Activated T-helper 1 cell treated with anti-CD3 and anti-CD28 coated beads, Interleukin-12 subunit alpha, Interleukin-12 subunit beta, Interleukin-2, Interleukin-4 antibody, amounts not matched to agents 30 ng/mL and 10 ng/mL and 1 ng/mL, durations not matched to agents 14 hours and 24 hours and 36 hours (primary cell): ENCODE measurements at places on chromosomes 6 and 20. TPM values are rescaled to one million over a fixed set of nuclear protein-coding genes. Genes with fewer than 3 reads are reported as not detected.

DNA sequence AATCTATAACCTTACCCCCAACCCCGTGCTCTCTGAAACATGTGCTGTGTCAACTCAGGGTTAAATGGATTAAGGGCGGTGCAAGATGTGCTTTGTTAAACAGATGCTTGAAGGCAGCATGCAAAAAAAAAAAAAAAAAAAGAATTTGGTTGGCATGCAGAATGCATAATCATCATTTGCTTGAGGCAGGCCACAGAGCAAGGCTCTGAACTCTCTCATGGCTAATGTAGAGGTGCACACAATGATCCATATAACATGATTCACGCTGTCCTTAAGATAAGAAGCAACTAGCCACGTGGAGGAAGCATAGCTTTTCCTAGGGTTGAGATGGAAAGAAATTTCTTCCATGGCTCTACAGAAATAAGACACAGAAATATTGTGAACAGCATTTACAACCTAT is 27.6 kb upstream of the RPN2 start:
- DNase-seq: no peak

- DNase-seq: no peak
Observed at GRCh38 chr6:11848852-11849731, 70.5 kb upstream of the ADTRP start.

- DNase-seq: no peak
Observed at GRCh38 chr6:25458485-25458884, 179.3 kb downstream of the CARMIL1 start.

GRCh38 chr6:44237813-44238433 is 9.0 kb upstream of the HSP90AB1 start:
- peak; percentile 79 for DNase-seq

DNA sequence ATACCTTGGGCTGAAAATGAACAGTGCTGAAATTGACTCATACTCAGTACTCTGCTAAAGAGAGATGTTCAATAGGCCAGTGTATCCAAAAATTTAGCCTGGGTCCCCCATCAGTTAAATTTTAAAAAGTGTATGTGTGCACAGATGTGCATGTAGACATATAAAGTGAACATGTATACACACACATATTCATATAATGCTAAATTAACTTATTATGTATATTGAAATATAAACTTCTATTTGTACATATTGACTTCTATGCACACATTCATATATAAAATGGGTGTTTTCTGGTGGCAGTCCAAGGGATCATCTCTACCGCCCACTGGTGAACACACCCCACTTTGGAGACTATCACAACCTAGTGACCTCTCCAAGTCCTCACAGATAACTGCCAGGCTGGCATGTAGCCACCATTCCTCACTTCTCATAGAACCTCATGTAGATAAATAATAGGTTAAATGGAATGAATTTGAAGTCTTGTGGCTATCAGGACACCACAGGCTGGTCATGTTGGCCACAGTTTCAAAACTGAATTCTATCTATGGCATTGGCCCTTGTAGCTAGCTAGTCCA is 8.8 kb downstream of the SLC22A16 start:
- DNase-seq: no peak

The ME1 gene
- total RNA-seq: not detected in 2 replicates

- no peak for DNase-seq
Observed at GRCh38 chr20:48007351-48007750, 222.1 kb upstream of the SULF2 start.

DNA sequence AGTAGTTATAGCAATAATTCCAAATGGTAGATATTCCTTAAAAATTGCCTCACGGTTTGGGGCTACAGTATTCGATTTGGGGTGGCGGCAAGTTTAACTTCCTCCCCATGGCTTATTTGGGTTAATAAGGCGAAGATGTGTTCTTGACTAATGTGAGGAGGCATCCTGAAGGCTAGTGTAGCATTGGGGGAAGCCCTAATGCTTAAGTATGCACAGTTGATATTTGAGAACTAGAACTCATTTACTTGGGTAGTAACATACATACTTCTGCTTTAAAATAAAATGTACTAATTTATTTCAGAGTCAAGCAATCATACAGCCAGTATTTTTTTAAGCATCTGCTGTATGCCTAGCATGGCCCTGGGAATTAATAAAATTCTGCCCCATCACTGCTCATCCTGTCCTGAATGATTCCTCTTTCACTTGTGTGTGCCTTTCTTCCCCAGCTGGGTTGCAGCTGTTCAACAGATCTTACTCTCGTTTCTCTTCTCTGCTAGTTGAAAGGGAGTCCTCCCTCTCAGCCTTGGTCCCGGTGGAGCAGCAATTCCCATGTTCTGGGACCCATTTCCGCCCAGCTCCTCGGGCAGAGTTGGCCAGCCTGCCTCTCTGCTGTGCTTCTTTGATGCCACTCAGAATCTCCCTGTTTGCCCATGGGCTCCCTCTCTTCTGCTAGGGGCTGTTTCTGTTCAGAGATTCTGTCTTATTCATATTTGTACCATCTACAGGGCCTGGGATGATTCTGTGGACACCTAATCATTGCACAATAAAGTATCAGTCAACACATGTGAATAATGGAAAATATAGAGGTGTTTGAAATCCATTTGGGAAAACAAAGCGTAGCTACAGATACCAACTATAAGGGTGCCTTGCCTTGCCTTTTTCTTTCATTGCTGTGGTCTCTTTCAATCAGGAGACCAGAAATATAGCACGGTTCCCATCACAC is 104.8 kb downstream of the ARID1B start:
- DNase-seq: no peak

The SIRPB1 gene
- total RNA-seq: 1.6 and 3.3 TPM in 2 replicates

The PNLDC1 gene
- total RNA-seq: 0.56 and 0.78 TPM in 2 replicates

- peak; percentile 32 for DNase-seq
Observed at GRCh38 chr6:93419304-93420162, at the start of gene EPHA7. EPHA7 (minus strand) TSS chr6:93419559; CDS start chr6:93419341, 218 bp downstream.

The CLPSL2 gene
- not detected in 2 replicates for total RNA-seq

The LPIN3 gene
- 1.1 and 1.4 TPM in 2 replicates for total RNA-seq

DNA sequence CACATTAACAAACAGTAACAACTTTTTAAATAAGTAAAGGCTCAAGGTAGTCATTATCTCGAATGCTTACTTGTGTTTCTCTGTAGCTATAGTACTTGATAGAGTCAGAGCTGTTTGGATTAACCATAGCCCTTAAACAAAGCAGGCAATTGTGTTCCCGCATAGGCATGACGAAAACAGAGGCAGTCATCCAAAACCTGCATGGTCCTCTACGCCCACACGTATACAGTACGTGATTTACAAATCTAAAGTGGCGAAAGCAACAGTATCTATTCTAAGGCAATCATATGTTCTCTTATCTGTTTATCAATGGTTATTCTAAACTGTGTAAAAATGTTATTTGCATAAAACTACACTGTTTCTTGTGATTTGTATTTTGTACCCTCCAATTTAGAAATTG is 31.8 kb downstream of the HFE start:
- no peak for DNase-seq

DNA sequence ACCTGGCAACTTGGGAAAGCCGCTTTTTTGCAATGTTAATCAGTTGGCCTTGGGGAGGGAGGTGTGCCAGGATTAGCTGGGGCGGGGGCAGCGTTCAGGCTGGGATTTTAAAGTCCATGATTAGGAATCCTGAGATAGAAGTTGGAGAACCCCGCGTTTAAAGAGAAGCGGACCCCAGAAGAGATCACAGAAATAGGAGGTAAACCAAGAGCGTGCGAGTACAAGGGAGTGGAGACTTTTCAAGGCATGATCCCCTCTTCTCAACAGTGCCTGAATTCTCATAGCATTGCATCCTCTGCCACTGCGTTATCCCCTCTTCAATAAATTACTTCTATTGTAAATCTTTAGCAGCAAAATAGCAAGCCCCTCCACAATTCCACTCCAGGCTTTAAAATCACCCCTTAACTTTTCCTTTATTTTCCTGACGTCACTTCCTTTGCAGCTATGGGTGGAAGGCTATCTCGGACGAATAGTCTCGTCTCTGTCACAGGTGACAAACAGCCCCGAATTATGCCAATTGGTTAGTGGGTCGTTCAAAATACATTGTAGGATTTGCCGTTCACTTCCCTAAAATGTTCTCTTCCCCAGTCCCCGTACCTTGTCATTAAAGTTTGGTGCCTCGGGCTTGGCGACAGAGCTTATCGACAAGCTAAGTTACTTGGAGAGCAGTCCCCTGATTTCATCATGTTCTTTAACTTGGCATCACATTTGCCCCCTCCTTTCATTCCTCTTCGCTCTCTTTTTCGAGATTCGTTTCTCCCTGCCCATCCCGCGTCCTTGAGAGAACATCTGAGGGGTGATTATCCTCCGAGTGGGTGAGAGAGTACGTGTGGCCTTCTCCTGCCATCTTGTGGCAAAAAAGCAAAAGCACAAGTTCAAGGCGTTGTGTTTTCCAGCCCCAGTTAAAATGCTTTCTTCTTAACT is 17.1 kb downstream of the OR2B2 start:
- peak; percentile 59 for DNase-seq

GRCh38 chr6:142773859-142774648 is 170.9 kb downstream of the HIVEP2 start:
- no peak for DNase-seq

DNA sequence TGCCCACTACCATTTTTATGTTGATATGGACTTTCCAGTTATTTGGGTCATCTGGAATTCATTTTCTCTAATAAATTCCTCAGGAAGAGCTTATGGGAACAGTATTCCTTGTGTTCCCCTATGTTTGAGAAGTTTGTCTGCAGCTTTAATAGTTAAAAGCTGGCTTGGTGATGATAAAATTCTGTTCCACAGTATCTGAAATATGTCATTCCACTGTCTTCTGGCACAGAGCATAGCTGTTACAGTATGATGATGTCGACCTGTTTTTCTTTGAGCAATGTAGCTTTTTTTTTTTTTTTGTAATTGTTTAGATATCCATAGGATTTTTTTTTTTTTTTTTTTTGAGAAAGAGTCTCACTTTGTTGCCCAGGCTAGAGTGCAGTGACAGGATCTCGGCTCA is 43.2 kb downstream of the NCOA3 start:
- no peak for DNase-seq

- DNase-seq: no peak
Observed at GRCh38 chr6:105336986-105337385, 65.9 kb downstream of the PREP start.

- DNase-seq: no peak
Observed at GRCh38 chr6:168017629-168018028, 20.2 kb downstream of the KIF25 start.

DNA sequence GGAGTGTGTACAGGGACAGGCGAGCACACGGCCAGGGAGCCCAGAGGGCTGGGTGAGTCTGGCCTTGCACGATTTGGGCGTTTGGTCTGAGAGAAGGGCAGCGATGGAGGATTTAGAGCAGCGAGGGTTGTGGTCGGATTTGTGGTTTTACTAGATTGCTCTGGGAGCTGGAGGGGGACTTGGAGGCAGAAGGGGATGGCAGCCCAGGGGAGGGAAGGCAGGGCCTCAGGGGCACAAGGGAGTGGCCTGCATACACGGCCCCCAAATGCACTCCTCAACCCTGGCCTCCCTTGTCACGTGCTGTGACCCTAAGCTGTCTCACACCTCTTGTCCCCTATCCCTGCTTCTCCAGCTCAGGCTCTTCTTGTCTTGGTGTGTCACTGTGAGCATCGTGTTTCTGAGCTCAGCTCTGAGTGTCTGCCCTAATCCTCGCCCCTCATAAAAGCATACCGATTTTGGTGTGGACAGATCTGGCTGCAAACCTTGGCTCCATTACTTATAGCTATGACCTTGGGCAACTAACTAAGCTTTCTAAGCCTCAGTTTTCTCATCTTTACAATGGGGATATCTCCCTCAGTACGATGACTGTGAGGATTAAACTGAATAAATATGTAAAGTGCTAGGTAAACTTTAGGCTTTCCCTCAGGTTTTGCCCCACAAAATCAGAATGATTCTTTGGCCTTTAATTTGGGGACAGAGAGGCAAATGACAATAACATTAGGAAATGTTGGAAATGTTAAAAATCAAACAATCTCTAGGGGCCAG is 120.1 kb upstream of the ARMC2 start:
- no peak for DNase-seq

DNA sequence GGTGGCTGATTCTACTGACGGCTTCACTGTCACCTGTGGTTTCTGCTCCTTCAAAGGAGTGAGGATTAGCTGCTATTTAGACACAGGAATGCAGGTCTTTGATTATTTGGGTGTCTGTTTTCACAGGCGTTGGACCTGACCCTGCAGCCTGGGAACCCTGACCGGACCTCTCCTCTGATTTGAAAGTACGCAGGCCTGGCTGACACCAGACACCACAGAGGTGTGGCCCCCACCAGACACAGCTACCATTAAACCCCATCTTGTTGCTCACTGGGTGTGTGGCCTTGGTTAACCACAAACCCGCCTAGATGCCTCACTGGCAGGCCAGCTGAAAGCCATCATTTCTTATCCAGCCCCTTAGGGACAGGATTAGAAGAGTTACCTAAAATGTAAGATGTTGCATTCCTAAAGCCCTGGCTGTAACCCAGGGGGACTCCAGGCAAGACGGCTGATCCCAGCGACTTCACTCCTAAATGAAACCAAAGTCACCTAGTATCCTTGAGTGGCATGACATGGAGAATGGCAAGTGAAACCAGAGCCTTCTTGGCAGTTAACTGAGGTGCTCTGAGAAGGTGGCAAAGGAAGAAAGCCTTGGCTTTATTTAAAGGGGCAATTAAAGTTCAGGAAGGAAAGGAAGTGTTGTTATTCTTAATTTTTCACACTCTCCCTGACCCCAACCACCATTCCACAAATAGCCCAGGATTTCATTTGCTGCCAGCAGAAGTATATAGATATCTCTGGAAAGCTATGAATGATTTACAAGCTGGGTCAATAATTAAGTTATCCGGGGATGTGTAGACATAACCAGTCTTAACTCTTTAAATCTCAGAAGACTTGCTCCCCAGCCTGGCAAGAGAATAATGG is 169.9 kb downstream of the QRSL1 start:
- no peak for DNase-seq

The HLA-DMA gene
- 14.1 and 14.2 TPM in 2 replicates for total RNA-seq

- DNase-seq: no peak
Observed at GRCh38 chr6:14735956-14736486, 509.8 kb upstream of the JARID2 start.

- DNase-seq: no peak
Observed at GRCh38 chr20:54017846-54018245, 52.5 kb downstream of the BCAS1 start.

The CCN6 gene
- 0.17 TPM in 1 of 2 replicates, not detected in the other for total RNA-seq

DNA sequence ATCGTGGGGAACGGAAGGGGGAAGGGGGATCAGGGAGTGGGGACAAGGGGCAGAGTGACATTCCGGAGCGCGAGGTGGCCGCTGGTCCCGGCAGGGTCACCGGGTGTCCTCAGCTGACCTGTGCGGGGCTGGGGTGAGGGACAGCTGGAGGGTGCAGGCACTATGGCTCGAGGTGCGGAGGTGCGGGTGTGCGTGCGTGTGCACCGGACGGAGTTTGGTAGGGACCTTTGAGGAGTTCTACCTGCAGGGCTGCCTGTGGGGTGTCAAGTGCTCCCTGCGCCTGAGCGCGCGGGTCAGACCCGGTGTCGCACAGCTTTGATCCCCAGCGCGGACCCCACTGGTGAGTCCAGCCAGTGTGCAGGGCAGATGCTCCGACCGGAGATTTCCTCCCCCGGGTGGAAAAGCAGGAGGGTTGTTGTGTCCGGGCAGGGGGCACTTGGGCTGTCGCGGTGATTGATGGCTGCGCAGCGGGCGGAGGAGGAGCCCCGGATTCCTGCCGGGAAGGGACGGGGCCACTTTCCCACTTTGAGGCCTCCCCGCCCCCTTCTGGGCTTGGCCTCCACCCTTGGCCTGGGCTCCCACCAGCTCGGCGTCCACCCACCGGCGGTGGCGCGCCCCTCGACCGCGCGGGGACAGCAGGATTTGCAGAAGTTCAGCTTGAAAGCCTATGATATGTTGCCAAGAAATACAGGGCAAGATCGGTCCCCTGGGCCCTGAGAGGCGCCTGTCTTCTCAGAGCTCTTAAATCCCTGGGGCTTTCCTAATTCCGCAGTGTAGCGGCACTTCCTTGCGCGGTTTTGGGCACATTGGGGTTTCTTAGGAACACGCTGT is 658 bp downstream of the RIN2 start:
- no peak for DNase-seq
